ENCODE measurements at places on chromosomes 16 and 17.

DNA sequence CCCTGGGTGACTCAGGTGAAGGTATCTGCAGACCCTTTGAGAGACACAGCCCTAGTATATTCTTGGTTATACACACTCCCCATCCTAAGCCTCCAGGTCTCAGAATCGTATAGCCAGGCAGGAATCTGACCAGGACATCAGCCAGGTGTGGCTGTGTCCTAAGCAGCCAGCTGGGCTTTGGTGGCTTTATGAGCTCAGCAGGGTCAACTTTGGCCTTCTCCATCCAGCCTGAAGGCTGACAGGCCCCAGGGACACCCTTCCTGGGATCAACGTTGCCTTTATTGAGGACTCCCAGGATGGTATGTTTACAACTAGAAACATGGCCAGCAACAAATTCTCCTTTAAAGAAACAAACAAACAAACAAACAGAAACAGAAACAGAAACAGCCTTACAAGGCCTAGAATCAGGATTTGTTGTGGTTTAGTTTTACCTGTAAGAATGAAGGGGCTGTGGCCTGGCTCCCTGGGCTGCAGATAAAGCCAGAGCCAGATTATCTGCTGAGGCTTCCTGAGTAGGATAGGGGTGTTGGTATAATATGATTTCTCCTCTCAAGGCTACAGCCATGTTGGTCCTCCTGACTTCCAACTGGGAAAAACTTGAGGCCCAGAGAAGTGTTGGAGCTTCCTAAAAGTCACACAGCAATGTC lies 8.5 kb downstream of the KIF19 start:
- DNase-seq: no peak

DNA sequence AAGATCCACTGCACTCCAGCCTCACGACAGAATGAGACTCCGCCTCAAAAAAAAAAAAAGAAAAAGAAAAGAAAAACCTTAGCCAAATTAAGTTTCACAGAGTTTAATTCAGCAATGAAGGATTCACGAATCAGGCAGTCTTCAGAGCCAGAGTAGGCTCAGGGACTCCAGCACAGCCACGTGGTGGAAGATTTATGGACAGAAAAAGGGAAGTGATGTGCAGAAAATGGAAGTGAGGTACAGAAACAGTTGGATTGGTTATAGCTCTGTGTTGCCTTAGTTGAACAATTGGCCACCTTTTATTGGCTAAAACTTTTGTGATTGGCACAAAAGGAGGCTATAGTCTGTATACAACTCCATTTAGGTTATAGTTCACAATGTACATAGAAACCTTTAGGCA lies 256.6 kb downstream of the HS3ST3B1 start:
- no peak for DNase-seq

- no peak for DNase-seq
Observed at GRCh38 chr16:24845726-24846547, at the start of gene SLC5A11. TSS of gene SLC5A11 (plus strand) at chr16:24845963. CDS start at chr16:24858644, 12,681 bp downstream.

DNA sequence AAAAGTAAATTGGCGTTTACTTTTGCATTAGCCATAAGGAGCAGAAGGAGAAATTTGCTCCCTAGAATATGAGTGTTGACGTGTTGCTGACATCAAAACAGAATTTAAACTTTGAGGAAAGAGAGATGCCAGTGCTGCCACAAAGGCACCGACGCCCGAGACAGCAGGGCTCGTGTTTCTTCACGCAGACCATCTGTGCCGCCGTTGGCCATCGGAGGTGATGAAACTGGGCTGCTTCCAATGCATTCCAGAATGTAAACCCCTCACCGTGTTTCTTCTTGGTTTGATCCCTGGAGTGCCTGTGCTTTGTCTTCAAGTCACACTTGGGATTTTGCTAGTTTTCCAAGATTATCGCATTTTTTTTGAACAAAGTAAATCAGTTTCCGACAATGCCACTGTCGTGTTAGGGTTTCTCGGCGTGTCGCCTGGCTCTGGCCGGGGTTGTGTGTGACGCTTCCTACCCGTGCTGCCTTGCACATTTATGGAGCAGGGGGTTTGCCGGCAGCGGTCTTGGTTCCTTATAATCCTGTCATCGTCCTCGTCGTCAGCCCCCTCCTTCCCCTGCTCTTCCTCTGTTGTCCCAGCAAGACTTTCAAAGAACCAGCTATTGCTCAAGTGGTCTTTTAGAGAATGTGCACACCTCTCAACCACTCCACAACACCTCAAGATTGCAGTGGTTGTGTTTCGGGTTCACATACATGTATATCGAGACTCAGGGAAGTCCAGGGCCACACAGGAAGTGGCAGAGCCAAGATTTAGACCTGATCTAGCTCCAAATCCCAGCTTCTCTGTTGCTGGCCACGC lies 103.9 kb downstream of the METRNL start:
- no peak for DNase-seq
